ENCODE measurements at places on chromosomes 12 and 14. TPM values are rescaled to one million over a fixed set of nuclear protein-coding genes. Genes with fewer than 3 reads are reported as not detected.

Gene KIF26A
- 0.14 TPM for total RNA-seq

Gene GZMH
- total RNA-seq = not detected

Gene RSRC2
- 44.2 TPM for total RNA-seq

Gene PDE3A
- total RNA-seq = 1.1 TPM

Gene C12orf56
- total RNA-seq = 2.8 TPM

Gene SMOC1
- not detected for total RNA-seq
